ENCODE measurements at places on chromosomes 7 and 10.

DNA sequence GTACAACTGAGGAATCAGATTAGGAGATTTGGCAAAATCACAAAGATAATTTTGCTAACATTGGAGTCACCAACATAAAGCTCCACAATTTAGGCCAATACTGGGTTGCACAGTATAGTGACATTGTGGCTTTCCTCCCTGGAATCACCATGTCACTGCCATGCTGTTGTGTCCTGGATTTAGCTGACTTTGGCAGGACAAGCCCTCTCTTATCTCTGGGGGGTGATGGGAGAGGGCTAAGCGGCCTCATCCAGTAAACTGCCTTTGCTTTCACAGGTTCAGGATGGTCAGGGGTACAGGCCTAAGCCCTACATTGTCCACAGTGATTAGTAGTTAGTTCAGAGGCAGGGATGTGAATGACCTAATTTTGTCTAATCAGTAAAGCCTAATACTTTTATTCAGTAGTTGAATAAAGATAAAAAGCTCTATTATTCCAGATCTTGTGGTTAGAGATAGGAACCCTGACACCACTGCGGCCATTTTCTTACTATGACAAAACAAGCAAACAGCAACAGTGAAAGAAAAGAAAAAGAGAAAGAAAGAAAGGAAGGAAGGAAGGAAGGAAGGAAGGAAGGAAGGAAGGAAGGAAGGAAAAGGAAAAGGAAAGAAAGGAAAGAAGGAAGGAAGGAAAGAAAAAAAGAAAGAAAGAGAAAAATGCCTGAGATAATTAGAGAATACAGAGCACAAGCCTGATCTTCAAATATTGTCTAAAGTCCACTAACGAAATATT, 140.1 kb downstream of the ETV1 start:
- no peak for DNase-seq

DNA sequence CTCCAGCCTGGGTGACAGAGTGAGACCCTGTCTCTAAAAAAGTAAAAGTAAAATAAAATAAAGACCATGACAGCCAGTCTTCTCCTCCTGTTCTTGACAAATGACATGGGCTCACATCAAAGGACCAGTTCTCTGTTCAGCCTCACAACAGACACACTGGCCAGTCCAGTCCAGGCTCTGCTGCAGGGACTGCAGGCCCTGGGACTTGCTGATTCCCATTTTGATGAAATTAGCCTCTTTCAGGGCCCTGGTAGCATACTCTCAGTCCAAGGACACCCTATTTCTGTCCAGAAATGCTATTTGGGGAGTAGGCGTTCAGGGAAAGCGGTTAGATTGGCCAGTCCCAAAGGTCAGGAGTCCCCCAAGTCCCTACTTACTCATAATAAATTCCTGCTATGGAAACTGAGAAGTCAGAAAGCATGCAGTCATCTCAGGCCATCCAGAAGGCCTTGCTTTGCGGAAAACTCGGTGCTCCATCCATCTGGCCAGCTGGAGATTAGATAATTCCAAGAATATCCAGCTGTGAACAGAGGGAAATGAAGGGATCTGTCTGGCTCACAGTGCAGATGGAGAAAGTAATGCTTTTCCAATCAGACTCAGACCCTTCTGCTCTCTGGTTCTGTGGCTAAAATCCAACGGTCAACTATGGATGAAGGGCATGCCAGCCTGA, 74.4 kb downstream of the RAB11FIP2 start:
- DNase-seq, result no peak

DNA sequence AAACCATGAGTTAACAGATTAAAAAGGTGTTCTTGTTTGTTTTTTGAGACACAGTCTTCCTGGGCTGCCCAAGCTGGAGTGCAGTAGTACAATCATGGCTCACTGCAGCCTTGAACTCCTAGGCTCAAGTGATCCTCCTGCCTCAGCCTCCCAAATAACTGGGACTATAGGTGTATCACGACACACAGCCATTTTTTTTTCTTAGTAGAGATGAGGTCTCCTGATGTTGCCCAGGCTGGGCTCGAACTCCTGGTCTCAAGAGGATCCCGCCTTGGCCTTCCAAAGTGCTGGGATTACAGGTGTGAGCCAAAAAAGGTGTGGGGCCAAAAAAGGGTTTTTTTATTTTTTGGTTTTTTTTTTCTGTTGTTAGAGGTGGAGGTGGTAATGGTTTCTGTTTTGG, 29.3 kb downstream of the KMT2C start:
- DNase-seq, result no peak

DNA sequence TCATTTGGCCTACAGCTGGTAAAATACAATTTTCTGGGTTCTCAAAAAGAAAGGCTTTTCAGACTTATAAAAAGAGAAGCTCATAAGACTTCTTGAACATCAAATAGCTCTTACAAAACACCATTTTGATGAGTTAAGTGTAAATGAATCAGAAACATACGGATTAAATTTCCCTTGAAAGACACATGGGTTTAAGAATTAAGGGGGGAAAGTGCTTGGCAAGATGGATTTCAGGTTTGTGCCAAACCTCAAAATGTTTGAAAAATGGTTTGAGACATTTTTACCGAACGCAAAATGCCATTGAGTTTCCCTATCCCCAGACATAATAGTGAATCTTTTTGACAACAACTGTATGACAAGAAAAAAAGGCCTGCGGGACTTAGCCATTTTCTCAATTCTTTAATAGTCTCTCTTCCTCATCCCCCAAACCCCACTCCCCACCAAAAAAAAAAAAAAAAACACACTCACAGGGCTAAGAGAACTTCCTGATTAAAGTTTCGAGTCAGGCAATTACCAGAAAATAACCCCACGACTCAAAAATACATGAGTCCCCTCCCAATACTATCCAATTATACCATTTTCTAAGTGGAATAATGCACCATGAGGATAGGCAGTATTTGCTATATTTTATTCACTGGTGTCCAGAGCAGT, 260.1 kb downstream of the TRIL start:
- DNase-seq, result no peak

GRCh38 chr7:127287133-127287532, 34.4 kb upstream of the GRM8 start:
- no peak for DNase-seq

- DNase-seq, result no peak
These were observed 5.9 kb downstream of the TTYH3 start for GRCh38 chr7:2637505-2638223.

GRCh38 chr7:102934239-102934638, 21.4 kb downstream of the LRRC17 start:
- DNase-seq, result no peak

- no peak for DNase-seq
These were observed 94.6 kb upstream of the RNF32 start for GRCh38 chr7:156545979-156546378.

DNA sequence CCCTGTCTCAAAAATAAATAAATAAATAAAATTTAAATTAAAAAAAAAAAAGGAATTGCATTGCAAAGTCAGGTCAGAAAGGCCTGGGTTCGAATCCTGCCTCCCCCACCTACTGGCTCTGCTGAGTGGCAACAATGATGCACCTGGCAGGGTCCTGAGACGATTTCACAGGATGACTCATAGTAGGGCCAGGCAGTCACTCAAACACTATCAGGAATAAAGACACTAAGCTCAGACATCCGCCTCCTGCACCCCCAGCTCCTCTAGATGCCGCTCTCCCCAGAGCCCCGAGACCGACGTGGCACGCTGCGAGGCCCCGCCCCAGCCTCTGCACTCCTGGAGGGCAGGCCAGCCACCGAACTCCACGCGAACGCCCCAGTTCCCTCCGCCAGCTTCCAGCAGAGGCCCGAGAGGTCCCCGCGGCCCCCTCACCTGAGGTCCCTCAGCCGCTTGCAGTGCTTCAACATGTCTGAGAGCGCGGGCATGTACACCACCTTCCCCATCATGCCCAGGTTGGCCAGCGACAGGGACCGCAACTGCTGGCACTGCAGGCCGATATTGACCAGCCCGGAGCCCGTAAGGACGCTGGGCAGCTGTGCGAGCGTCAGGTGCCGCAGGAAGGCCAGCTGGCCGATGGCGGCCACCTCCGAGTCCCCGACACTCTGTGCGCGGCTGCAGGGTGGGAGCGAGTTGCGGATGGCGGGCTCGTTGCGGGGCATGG, 76.6 kb upstream of the TNRC18 start:
- DNase-seq, result no peak

GRCh38 chr10:618229-618989, 71.1 kb downstream of the DIP2C start:
- no peak for DNase-seq

Measured in GM12865 (cell line).